ENCODE measurements at places on chromosomes 12 and 14.

GRCh38 chr12:120642121-120642520 is 1.7 kb downstream of the CABP1 start:
- DNase-seq, result no peak

DNA sequence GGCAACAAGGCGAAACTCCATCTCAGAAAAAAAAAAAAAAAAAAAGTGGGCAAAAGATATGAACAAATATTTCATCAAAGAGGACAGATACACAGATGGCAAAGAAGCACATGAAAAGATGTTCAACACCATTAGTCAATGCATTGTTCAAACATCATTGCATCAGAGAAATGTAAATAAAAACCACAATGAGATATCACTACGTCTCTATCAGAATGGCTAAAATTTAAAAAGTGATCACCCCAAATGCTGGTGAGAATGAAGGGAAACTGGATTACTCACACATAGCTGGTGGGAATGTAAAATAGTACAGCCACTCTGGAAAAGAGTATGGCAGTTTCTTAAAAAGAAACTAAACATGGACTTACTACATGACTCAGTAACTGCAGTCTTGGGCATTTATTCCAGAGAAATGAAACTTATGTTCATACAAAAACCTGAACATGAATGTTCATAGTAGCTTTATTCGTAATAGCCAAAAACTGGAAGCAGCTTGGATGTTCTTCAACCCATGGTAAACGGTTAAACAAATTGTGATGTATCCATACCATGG is 3.6 kb downstream of the L2HGDH start:
- no peak for DNase-seq

GRCh38 chr14:74574706-74575105 is 37.3 kb downstream of the LTBP2 start:
- DNase-seq, result no peak

- DNase-seq, result no peak
These were observed 3.6 kb upstream of the CFAP73 start for GRCh38 chr12:113145720-113146551.

GRCh38 chr12:105214148-105214547 is 21.8 kb downstream of the APPL2 start:
- no peak for DNase-seq

GRCh38 chr12:131390412-131391334 is 320.2 kb upstream of the SFSWAP start:
- no peak for DNase-seq

- DNase-seq, result no peak
These were observed 91.7 kb upstream of the FUT8 start for GRCh38 chr14:65320661-65321308.

DNA sequence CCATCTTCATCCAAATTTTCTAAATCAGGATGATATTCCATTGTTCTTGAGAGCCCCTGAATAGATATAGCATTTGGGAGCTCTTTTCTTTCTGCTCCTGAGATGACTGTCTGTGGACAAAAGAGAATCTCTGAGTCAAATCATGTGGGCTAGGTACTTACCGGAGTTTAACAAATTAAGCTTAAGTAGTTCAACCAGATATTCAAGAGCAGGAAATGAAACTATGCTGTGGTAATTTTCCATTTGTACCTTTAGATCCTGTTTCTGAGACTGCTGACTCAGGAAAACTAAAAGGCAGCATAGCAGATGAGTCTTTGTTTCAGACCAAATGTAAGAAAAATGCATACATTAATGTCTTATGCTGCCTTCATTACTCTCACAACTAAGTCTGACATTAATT is at the start of gene CLEC7A:
Gene CLEC7A (minus strand): TSS at position 158 of the 400 bp plus-strand sequence. CDS start 117 bp downstream, at position 41.
- no peak for DNase-seq

DNA sequence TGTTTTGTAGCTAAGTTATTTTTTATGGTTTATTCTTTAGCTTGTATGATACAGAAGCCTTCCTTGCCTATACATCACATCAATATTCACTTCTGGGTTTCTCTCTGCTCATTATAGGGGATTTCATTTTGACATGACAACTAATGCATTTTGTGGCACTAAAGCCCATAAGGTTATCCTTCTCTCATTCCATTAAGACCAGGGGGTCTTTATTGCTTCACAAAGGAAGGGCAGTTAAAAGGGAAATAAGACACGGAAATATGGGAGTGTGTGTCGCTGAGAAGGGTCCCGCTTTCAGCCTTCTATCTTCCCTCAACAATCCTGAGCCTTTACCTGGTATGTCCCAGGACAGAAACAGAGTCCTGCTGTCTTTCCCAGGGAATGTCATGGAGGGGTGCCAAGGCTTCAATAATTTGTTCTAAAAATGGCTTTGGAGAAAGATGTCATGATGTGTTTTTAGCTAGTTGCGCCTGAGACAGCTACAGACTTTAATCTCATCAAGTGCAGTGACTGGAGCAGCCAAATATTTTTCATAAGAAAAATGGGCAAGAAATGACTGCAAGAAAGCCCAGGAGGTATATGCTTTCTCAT is 1145.4 kb upstream of the TMEM132C start:
- DNase-seq, result no peak

GRCh38 chr12:57736741-57737466 is 1.6 kb downstream of the AGAP2 start:
- no peak for DNase-seq

- no peak for DNase-seq
These were observed 18.8 kb upstream of the NR4A1 start for GRCh38 chr12:52032446-52032803.

- no peak for DNase-seq
These were observed 52.4 kb upstream of the OAS1 start for GRCh38 chr12:112854344-112854743.

GRCh38 chr14:68331991-68332390 is 460.9 kb downstream of the ZFP36L1 start:
- DNase-seq, result no peak

GRCh38 chr12:119578112-119578511 is 15.5 kb upstream of the TMEM233 start:
- no peak for DNase-seq
